Renal pelvis (tissue), 12 donors: ENCODE measurements at places on chromosomes 11 and 22.

DNA sequence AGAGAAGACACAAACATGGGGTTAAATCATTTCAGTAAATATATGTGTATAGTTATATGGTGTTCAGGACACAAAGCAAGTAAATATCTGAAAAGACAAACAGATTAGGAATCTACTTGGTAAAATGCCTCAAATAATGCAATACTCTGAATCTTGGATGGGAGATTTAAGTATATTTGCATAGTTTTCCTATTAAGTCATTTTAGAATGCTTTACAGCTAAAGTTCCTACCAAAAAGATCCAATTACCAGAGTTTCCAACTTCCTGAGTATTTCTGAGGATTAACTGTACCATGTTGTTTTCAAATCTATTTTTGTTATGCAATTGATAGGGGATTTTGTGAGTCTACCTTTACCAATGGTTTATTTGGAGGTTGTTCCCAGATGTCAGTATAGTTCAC lies 424.4 kb upstream of the CCDC179 start:
- no peak for DNase-seq

DNA sequence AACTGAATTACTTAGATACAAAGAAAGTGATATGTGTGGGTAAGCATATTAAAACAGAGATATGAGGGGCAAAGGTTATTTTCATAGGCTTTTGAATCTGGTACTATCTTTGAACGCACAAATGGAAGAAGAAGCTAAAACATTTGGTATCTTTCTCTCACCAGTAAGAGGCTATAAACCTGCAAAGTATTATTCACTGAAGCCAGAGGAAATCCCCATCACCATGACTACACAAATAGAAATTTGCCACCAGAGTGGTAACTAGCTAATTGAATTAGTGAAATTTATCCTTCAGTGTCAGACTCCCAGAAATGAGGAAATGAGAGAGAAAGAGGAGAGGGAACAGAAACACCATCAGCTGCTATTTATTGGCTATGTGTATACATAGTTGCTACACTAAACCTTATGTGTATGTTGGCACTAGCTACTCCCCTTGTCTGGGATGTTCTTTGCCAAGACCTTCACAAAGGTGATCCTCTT lies 503.4 kb downstream of the DLG2 start:
- DNase-seq = peak; percentile 20

DNA sequence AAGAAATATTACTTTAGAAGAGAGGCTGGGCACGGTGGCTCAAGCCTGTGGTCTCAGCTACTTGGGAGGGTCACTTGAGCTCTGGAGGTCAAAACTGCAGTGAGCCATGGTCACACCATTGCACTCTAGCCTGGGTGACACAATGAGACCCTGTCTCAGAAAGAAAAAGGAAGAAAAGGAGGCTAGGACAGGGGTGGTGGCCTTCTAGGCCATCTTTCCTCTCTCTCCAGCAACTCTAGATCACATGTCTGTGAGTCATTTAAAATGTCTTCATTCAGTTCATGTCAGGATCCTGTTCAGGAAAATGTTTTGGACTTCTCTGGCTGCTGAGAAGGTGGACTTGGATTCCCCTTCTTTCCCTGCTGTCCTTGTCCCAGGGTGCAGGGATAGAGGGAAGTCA lies 53.3 kb downstream of the PPFIA1 start:
- DNase-seq = no peak

- DNase-seq = no peak
These were observed 57.5 kb upstream of the LMO2 start for GRCh38 chr11:33949252-33949913.

GRCh38 chr11:65425971-65426838 lies 3.6 kb downstream of the NEAT1 start:
- no peak for DNase-seq

GRCh38 chr11:25339281-25339680 lies 842.4 kb downstream of the LUZP2 start:
- DNase-seq = no peak

GRCh38 chr11:32266601-32267000 lies 168.7 kb downstream of the WT1 start:
- DNase-seq = no peak

DNA sequence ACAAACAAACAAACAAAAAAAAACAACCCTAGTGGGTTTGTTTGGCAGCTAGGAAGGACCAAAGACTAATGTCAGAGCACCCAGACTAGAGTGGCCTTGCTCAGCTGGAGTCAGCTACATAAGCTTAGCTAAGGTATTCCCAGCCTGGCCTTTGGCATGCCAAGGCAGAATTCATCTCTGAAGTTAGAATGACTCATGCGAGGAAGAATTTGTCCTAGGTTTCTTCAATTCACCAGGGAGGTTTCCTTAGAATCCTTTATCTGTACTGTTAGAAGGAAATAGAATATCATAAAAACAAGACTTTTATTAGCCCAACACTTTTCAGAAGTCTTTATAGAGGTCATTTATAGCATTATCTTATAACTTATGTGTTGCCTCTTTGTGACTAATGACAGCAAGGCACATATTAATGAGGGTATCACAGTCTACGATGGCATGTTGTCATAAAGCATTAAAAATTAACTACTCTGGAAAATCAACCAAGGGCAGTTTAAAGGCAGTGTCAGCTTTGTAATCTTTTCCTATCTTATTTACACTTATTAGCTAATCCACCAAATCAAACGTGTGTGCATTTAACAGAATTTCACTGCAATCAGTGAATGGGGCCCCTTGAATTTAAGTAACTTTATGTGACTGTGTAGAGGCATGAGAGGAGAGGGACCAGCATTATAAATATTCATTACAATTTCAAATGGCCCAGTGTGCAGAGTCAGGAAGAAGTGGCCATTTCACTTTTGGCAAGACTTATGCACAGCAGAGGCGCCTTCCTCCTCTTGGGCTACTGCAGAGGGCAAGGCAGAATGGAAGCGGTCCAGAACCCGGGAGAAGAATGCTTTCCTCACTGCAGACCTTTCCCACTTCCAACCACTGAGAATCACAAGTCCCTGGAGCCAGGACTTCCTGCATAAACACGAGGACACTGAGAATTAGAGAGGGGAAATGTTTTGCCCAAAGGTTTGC lies 36.3 kb downstream of the SLC5A1 start:
- no peak for DNase-seq

GRCh38 chr11:35711924-35712323 lies 49.3 kb downstream of the TRIM44 start:
- DNase-seq = no peak
